NCI-H2171 treated with DMSO at 0.1 percent for 48 hours (cell line): ENCODE measurements at places on chromosomes 6 and 20.

GRCh38 chr20:19659448-19659847 is 98.6 kb upstream of the RIN2 start:
- DNase-seq, result no peak

- DNase-seq, result no peak
Measured at GRCh38 chr6:89186762-89187161, 30.4 kb downstream of the GABRR1 start.

- no peak for DNase-seq
Measured at GRCh38 chr20:38429301-38429700, 5.8 kb downstream of the SNHG17 start.

DNA sequence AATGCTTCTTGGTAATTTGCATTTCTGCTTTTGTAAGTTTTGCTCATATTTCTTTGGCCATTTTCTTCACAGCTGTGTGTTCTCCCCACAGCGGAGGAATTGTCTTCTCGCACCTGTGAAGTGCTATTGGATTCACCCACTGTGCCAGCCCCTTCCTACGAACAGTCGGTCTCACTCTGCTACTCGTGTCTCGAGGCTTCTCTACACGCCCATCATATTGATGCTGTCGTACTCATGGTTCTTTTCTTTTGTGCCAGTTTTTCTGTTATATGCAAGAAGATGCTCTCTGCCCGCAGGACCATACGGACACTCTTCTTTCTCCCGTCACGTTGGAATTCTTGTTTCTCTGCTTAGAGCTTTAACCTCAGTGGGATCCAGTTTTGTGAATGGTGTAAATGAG is 200.3 kb downstream of the DLL1 start:
- DNase-seq, result no peak

DNA sequence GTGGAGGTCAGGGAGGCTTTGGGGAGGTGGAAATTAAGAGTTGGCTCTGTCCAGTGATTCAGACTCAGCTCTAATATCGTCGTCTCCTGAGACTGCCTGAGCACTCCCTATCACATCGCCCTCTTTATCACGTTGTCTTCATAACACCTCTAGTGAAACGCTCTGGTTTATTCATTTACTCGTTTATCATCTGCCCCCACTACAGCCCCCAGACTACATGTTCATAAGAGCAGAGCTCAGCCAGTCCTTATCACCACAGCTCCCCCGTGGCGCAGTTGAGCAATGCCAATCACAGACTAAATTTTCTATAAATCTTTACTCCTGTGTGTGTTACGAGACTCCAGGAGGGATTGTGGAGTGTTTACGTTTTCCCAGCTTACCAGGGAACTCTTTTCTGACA is 316.2 kb downstream of the ADGRB3 start:
- DNase-seq, result no peak

- DNase-seq, result no peak
Measured at GRCh38 chr6:157068691-157069324, 254.5 kb downstream of the TMEM242 start.

DNA sequence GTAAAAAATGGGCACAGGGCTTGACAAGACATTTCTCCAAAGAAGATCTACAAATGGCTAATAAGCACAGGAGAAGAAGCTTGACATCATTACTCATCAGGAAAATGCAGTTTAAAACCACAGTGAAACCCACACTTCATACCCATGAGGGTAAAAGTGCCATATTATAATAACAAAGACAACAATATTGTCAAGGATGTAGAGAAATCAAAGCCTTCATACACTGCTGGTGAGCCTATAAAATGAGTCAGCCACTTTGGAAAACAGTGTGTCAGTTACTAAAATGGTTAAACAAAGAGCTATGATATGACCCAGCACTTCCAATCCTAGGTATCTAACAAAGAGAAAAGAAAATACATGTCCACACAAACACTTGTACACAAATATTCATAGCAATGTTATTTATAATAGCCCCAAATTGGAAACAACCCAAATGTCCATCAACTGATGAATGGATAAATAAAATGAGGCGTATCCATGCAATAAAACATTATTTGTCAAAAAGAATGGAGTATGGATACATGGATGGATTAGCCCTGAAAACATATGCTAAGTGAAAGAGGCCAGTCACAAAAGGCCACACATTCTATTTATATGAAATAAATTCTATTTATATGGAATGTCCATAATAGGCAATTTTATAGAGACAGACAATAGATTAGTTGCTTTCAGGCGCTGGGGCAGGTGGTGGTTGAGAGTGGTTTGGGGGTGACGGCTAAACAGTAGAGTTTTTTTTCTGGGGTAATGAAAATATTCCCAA is 11.5 kb upstream of the IL20RA start:
- no peak for DNase-seq

DNA sequence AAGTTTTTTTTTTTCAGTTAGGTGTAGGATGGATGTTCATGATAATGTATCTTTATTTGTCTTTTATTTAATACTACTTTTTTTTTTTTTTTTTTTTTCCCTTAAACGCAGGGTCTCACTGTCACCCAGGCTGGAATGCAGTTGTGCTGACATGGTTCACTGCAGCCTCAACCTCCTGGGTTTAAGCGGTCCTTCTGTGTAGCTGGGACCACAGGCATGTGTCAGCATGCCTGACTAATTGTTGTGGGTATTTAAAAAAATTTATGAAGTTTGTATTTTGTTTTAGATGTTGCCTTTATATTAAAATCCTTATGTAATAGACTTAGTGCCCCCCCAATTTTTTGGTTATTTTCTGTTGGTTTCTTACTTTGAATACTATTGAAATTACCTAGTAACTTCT is 42.6 kb downstream of the NCOA3 start:
- DNase-seq, result peak; percentile 44

GRCh38 chr6:104525677-104526322 is 333.9 kb downstream of the HACE1 start:
- peak; percentile 78 for DNase-seq

GRCh38 chr6:121794630-121795029 is 359.2 kb downstream of the GJA1 start:
- DNase-seq, result no peak

DNA sequence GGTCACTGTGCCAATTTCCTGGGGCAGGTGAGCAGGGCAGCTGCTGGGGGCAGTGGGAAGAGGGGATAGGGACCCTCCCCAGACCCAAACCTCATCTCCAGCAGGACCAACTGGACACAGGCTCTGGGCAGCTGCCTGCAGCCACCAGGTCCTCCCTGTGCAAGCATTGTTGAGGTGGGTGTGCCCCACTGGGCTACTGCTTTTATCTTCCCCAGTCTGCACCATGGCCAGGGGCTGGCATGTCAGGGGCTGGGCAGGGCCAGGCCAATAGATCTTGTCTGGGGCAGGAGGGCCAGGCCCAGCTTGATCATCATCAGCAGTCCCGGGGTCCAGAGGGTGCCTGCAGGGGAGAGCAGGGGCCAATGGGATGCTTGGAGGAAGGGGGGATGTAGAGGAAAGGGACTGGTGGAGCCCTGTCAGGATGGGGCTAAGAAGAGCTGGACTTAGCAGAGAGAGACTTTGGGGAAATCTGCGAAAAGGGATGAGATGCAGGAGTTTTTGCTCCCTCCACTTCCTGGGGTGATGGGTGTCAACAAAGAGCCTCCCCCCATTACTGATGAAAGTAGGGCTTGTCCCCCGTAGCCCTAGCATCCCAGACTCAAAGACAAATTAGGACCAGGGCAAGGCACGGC is 5.7 kb downstream of the EBF4 start:
- no peak for DNase-seq

DNA sequence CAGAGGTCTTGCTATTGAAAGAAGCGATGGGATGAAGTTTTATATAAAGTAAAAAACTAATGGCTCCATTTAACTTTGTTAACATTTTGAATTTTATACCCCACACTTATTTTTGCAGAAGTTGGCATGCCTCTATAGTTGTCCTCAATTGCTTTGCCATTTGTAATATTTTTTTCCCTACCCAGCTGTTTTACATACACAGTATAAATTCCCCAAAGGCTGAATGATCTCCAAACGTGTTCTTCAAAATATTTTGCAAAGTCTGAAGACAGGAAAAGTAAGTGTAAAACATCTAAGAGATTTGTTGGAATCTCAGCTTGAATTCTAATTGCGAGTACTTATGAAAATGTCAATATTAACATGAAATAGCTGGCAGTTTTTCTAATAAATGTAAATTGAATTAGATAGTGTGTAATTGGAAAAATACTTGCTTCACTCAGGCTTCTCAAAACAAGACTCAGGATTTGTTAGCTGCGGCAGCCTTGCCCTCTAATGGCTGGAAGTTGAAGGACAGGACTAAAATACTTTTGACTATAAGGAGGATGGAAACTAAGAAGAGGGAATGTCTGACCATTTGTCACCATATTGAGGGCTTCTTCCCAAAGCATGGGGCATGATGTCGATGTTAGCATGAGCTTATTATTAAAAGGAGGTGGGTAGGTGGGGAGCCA is 226.8 kb downstream of the UST start:
- DNase-seq, result peak; percentile 62

GRCh38 chr6:41470331-41471063 is 75.7 kb upstream of the FOXP4 start:
- DNase-seq, result no peak

DNA sequence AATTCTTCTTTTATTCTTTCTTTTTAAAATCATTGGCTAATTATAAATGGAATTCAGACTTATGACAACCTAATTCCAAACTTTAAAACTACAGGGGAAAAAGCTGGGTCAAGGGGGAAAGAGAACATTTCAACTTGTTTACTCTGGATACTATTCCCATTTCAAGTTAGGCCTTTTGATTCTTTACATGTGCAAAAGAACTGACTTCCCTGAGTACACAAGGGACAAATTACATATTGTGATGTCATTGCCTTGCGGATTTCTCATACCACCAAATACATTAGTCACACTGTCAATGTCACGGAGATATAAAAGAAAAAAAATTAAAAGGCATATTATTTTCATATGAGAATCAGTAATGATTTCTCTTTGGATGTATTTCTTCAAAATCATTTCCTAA is 96.5 kb upstream of the TBX18 start:
- DNase-seq, result no peak

DNA sequence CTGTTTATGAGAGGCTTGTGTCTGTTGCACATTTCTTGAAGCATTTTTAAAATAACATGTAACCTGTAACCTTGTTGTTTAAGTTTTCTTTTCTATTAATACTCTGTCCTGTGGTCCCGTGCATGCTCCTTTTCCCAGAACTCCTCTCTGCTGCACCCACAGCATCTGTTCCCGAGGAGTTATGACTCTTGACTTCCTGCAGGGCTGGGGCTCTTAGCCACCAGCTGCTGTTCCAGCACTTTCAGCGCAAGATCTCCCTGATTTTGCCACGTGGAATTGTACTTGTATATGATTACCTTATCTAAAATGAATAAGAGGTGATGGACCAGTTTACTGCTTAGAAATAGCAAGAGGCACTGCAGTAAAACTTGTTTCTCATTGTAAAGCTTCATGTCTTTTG is 150.6 kb downstream of the QKI start:
- peak; percentile 74 for DNase-seq

GRCh38 chr6:156474507-156475120 is 302.6 kb upstream of the ARID1B start:
- no peak for DNase-seq
